ENCODE measurements at places on chromosomes 5 and 9. TPM values are rescaled to one million over a fixed set of nuclear protein-coding genes. Genes with fewer than 3 reads are reported as not detected.

Gene FAM163B
- total RNA-seq: 12.6 TPM

- DNase-seq: no peak
Observed at GRCh38 chr9:135117281-135117680, 29.8 kb downstream of the OLFM1 start.

GRCh38 chr9:12935714-12936113 is 160.9 kb downstream of the LURAP1L start:
- no peak for DNase-seq

Gene ACOT12
- total RNA-seq: 1.6 TPM

- DNase-seq: no peak
Observed at GRCh38 chr5:143229896-143230675, 173.4 kb downstream of the NR3C1 start.

DNA sequence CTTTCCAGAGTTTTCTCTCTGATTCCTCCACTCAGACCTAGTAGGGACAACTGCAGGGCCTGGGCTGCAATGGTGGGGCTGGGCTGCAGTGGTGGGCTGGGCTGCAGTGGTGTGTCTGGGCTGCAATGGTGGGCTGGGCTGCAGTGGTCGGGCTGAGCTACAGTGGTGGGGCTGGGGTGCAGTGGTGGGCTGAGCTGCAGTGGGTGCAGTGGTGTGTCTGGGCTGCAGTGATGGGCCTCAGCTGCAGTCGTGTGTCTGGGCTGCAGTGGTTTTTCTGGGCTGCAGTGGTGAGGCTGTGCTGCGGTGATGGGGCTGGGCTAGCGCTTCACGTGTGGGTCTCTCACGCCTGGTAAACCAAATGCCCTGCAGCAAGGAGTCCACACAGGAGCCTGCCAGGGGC is 27.4 kb downstream of the ABO start:
- no peak for DNase-seq

Gene PRSS3
- total RNA-seq: 1.2 TPM

Gene AHRR
- total RNA-seq: 1.2 TPM

Gene NTNG2
- total RNA-seq: 16.3 TPM

- no peak for DNase-seq
Observed at GRCh38 chr9:120351106-120351505, 228.9 kb downstream of the CDK5RAP2 start.

Gene BRIX1
- 47.7 TPM for total RNA-seq

GRCh38 chr5:148807851-148808250 is 18.6 kb upstream of the ADRB2 start:
- DNase-seq: no peak

Gene PTPN3
- 3.3 TPM for total RNA-seq
